ENCODE measurements at places on chromosomes 16 and 17.

GRCh38 chr16:1026784-1027500, 45.4 kb downstream of the SOX8 start:
- DNase-seq, result no peak

GRCh38 chr16:50183316-50183715, 30.2 kb downstream of the TENT4B start:
- DNase-seq, result no peak

DNA sequence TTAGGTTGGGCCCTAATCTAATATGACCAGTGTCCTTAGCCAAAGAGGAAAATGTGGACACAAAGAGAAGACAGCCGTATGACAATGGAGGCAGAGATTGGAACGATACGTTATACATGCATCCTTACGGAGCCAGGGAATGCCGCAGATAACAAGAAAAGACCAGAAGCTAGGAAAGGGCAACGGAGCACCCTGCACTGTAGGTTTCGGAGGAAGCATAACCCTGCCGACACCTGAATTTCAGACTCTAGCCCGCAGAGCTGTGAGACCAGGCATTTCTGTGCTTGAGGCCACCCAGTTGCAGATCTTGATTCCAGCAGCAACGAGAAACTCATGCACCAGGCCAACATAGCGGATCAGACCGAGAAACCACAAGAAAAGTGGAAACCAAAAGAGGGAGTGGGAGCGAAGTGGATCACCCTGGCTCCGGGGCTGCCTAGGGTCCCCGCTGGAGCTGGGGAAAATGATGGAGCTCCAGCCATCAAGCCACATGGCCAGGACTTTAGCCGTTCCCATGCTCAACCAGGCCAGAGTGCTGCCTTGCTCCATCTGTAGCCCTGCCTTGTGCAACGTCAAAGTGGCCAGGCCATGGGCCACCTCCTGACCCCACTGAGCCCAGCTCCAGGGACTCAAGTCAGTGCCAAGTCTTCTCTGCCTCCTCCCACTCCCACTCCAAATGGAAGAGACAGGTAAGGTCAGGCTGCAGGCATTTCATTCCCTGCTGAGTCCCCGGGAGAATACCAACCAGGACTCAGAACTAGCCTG, 51.7 kb upstream of the RPL38 start:
- no peak for DNase-seq

- DNase-seq, result no peak
Measured at GRCh38 chr16:55542459-55543082, 23.9 kb upstream of the CAPNS2 start.

DNA sequence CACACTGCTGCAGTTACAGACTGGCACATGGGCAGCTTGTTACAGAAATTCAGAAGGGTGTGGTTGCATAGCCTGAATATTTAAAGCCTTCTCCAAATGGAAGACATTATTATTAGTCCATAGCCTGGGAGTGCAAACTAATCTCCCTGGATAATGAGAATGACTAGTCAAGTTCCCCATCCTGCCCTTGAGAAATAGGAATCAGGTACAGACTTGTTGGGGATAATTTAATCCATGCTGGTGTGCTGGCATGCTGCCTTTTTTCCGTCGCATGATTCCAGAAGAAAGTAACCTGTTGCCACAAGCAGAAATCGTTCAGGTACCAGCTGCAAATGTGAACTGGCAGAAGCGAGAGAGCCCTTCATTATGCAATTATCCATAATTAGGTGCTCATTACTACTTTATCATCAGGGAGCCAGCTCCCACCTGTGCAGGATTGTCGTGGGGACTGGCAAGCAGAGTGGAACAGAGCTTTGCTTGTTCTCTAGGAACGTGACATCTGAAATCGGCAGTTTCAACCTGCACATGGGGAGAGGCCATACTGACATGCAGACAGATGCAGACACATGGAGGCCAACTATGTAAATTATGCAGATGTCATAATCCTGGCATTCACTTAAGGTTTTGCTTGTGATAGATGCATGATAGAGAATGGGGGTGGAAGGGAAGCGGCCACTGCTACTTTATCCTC, 419.4 kb downstream of the PMP22 start:
- no peak for DNase-seq

GRCh38 chr16:65770752-65771151, 595.7 kb upstream of the CDH5 start:
- DNase-seq, result no peak
